ENCODE measurements at places on chromosomes 1 and 21.

- DNase-seq: no peak
Observed at GRCh38 chr1:158803678-158804077, 22.7 kb upstream of the OR6N2 start.

- DNase-seq: no peak
Observed at GRCh38 chr1:31793086-31793485, 22.7 kb downstream of the SPOCD1 start.

GRCh38 chr1:78526496-78526895, 35.7 kb downstream of the PTGFR start:
- DNase-seq: no peak

DNA sequence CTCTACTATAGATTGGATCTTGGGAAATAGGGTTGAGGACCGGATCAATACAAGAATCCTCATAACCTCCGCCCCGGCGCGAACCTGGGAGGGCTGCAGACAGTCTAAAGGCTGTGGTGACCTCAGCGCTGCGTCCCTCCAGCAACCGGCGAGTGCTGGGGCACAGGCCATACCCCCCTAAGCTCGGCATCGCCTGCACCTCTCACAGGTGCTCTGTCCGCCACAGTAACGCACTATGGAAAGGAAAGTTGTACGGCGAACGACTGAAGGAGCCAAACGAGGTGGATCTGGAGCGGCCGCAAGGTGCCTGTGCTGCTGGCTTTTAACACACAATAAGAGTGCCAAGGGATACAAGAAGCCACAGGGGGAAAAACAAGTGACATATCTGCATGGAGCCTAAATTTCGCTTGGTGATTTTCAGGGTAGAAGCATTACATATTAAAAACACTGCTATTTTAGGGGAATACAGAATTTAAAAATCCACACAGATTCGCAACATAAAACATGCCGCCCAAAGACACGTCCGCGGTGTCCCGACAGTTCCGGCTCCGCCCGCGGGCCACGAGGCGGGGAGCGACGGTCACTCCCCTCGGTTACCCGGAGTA, 1.4 kb upstream of the RBM15 start:
- peak; percentile 43 for DNase-seq

GRCh38 chr1:67917006-67917405, 83.7 kb upstream of the GNG12 start:
- no peak for DNase-seq

DNA sequence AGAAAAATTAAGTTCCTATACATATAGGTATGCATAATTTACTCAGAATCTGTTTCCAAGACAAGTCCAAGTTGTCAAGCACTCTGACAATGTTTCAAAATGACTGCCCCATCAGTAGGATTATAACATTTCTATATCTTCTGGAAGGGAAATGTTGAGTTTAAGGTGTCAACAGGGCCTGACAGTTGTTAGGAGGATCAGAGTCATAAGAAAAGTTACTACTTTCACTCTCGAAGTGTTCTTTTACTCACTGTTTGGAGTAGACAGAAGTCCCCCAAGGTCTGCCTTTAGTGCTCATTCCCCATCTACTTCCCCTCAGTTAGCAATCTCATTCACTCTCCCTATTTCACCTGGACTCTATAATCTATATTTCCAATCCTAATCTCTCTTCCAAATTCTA, 20.6 kb upstream of the MAGI3 start:
- no peak for DNase-seq

- peak; percentile 84 for DNase-seq
Observed at GRCh38 chr1:150970808-150971582, 3.6 kb downstream of the CERS2 start.

DNA sequence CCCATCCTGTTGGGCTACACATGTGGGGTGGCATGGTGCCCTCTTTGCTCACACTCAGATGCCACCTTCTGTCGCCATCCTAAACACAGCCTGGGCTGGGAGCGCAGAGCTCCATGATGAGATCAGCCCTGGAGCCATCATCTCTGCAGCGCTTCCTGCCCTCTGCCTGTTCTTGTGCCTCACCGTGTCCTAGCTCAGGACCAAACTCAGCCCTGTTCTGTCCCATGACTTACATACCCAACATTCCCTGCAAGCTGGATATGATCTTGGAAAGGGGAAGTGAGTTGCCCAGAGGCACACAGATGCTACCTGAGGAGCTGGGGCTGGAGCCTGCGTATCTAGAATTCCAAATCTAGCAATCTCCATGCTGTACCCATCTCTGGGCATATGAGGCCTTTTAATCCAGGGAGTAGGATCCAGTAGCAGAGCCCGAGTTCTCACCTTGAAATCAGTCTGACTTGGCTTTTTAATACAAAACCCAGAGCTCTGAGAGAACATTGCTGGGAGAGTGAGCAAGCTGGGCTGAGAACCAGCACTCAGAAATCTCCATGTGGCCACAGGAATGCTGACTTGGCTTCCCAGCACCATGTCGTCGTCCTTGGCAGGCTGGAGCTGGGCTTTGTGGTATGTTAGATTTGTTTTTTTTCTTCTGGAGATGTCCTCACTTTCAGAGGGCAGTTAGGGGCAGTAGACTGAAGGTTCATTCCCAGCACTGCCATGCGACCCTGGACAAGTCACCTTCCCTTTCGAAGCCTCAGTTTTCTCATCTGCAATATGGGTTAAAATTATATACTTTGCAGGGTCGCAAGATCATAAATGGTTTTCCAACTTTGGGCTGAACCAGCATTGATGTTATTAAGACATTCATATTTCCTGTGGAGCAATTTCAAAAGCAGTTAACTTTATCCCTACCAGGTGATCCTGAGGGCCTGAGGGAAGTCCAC, 2.6 kb downstream of the ALPL start:
- DNase-seq: peak; percentile 62

DNA sequence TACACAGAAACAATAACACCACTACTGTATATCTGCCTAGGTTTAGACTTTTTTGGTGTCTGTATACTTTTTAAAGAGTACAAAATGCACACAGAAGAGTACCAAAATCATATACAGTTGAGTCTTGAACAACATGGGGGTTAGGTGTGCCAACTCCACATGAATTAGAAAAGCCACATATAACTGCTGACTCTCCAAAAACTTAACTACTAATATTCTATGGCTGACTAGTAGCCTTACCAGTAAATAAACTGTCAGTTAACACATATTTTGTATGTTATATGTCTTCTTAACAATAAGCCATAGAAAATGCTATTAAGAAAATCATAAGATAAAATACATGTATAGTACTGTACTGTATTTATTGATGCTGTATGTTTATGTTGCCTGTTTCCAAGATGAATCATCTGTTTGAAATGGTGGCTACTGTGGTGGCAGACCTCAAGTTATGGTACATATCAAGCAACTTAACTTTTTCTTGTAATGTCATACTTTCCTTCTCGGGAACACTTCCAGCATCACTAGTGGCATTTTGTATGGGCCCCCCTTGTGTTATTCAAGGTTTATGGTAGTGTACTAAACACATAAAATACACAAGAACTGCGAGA, 71.2 kb downstream of the LHX4 start:
- no peak for DNase-seq

DNA sequence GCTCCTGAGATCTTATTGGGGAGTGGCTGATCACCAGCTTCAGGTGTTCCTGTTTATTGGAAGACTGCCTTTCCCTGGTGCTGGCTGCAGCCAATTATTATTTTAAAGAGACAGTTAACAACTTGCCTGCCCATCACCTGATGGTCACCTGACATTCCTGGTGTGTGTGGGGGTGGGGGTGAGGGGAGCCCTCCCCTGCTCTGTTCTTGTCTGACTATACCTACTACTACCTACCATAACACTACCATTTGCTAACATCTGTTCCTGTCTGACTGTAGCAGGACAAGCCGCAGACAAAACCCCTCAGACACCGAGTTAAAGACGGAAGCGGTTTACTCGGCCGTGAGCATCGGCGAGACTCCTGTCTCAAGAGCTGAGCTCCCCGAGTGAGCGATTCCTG, 54.9 kb upstream of the NBPF3 start:
- DNase-seq: no peak

DNA sequence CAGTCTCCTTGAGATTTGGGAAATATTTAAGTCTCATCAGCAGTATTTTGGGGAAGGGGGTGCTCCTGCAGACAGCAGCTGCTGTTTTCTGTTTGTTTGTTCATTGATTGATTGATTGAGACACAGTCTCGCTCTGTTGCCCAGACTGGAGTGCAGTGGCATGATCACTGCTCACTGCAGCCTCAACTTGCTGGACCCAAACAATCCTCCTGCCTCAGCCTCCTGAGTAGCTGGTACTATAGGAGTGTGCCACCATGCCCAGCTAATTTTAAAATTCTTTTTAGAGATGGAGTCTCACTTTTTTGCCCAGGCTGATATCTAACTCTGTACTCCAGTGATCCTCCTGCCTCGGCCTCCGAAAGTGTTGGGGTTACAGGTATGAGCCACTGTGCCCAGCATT, 18.2 kb downstream of the UCK2 start:
- no peak for DNase-seq

DNA sequence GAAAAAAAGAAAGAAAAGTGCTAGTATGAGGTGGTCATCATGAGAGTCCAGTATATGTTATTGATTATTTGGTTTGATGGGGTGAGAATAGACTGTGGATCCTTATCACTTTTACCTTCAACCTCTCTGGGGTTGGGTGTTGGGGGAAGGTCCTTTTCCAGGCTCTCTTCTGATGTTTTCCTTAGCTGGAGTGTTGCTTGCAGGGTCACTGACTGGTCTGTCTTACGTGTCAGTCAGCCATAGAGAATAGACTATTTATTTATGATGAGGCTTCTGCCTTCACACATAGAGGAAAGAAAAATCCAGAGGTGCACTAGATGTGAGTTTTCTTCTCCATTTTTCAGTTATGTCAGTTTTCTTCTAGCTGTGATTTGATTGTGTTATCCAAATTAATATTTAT, 36.5 kb downstream of the MAP3K21 start:
- DNase-seq: no peak

DNA sequence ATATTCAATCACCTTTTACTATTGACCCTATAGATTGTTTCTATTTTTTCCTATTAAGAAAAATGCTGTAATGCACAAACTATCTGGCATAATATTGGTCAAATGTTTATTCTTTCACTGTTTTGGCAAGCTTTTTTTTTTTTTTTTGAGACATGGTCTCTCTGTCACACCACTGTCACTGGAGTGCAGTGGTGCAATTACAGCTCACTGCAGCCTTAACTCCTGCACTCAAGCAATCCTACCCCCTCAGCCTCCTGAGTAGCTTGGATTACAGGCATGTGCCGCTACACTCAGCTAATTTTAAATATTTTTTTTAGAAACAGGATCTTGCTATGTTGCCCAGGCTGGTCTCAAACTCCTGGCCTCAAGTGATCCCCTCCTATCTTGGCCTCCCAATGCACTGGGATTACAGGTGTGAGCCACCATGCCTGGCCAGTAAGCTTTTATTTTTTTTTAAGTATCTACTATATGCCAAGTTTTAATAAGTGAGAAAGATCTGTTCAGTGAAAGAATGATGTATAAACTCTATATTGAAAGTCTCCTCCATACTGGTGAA, 3.4 kb downstream of the CDC7 start:
- DNase-seq: no peak

GRCh38 chr1:116087628-116088027, 23.6 kb upstream of the MAB21L3 start:
- no peak for DNase-seq

DNA sequence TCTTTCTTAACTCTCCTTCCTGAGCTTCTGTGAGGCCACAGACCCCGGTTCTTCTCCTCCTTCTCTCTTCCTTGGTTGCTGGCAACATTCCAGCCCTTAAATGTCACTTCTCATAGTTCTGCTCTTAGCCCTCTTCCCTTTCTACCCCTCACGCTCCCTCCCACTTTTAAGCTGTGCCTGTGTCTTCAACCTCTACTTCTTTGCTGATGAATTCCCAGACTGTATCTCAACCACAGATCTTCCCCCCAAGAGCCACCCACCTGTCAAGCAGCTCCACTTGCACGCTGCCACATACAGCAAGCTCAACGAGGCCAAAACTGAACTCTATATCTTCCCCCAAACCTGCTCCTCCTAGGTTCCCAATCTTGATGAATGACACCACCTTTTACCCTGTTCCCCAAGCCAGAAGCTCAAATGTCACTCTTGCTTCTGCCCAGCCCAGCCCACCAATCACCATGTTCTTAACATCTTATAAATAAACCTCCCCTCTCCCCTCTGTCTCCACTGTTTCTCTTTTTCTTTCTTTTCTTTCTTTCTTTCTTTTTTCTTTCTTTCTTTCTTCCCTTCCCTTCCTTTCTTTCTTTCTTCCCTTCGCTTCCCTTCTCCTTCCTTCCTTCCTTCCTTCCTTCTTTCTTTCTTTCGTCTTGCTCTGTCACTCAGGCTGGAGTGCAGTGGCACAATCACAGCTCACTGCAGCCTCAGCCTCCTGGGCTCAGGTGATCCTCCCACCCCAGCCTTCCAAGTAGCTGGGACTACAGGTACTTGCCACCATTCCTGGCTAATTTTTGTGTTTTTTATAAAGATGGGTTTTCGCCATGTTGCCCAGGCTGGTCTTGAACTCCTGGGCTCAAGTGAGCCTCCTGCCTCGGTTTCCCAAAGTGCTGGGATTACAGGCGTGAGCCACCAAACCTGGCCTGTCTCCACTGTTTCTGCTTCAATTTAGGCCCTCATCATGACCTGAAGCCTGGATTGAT, 19.8 kb upstream of the PTP4A2 start:
- DNase-seq: no peak

DNA sequence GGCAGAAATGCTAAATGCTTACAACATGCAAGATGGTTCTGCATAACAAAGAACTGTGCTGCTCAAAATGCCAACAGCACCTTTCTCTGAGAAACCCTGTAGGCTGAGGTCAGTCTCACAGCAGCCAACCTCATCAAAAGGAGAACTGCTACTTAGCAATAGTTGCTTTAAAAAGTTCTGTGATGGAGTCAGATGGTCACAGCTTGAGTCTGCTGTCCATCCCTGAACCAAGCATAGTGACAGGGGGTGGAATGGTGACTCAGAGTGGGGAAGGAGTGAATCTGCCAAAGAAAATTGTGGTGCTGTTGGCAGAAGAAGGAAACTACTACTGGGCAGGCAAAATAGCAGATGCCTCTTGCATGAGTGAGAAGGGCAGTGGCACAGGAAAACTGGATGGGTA, 106.0 kb upstream of the FAM78B start:
- no peak for DNase-seq

DNA sequence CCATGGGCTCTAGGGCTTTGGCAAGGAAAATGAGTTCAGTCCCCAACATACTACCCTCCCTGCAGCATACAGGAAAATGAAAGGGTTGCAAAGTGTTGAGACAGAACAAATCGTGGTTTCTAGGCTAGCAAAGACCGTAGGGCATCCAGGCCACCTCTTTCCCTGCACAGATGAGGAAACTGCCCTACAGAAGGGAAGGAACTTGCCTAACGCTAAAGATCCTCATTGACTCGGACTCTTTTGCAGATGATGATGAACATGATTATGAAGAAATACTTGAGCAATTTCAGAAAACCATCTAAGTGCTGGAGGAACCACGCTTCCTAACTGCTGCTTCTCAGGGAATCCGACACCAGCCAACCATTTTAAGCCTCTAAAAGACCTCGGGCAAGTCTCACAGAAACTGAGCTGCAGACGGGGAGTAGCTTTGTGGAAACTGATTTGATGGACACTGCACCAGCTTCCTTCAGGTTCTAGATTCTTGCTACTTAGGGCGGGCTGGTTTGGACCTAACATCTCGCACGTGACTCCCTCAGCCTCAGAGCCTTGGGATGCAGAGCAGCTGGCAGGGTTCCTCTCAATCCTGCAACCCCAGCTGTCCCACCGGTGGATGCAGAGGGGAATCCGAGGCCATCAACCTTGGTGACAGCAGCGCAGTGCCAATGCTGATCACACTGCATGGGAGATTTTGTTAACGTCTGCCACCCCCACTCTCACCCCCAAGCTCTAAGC, 13.4 kb downstream of the THEMIS2 start:
- no peak for DNase-seq

GRCh38 chr1:166975361-166976129, at the start of gene ILDR2:
Gene ILDR2 (minus strand): TSS chr1:166975540. CDS start chr1:166975268, 272 bp downstream.
- DNase-seq: peak; percentile 46
